Ascending aorta (tissue), 2 donors: ENCODE measurements at places on chromosomes 13 and 19. TPM values are rescaled to one million over a fixed set of nuclear protein-coding genes. Genes with fewer than 3 reads are reported as not detected.

NOP53 gene
- total RNA-seq: 385 TPM

SYT5 gene
- total RNA-seq: not detected

ZNF534 gene
- total RNA-seq: not detected

TUBB4A gene
- 0.75 TPM for total RNA-seq

SIGLEC5 gene
- not detected for total RNA-seq

ZNF766 gene
- 2.3 TPM for total RNA-seq

TMEM59L gene
- not detected for total RNA-seq
